Activated CD4-positive, alpha-beta T cell treated with anti-CD3 and anti-CD28 coated beads for 24 hours (primary cell): ENCODE measurements at places on chromosomes 6 and 20.

GRCh38 chr6:170584954-170585498 lies 589 bp upstream of the PDCD2 start:
- no peak for DNase-seq

DNA sequence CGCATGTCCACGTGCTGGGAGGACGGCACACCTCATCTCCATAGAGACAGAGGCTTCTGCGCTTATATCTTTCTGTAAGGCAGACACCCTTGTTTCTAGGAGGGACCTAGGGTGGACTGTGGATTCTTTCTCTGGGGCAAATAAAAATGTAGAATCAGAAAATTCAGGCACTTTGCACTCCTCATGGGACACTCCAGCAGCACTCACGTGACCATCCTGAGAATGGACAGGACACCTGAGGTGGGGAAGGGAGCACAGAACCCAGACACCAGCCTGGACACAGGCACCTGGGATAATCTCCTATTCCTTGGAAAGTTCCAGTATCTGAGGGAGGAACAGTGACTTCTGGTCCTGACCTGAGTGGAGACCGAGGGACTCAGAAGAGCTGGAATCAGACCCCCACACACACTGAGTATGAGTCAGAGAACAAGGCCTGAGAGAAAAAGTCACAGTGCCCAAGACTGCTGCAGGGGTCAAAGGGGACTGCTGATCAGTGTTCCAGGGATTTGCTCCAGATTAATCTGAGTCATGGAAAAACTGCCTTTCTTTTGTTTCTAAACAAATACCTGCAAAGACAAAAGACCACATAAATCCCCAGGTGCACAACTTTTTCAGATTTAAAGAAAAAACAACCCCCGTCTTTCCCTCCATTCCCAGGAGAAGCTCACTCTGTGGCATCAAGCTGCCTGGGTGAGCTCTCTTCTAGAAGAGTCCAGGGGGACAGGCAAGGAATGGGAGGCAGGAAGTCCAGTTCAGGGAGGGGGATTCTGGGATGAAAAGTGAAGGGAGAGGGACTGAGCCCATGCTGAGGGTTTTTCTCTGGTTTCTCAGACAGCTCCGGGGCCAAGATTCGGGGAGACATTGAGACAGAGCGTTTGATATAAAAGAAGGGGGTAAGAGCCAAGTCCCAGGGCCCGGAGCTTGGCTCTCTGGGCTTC lies 35.6 kb upstream of the MICB start:
- DNase-seq = no peak

- DNase-seq = no peak
These were observed 41.5 kb upstream of the KCNQ5 start for GRCh38 chr6:72580281-72580940.

DNA sequence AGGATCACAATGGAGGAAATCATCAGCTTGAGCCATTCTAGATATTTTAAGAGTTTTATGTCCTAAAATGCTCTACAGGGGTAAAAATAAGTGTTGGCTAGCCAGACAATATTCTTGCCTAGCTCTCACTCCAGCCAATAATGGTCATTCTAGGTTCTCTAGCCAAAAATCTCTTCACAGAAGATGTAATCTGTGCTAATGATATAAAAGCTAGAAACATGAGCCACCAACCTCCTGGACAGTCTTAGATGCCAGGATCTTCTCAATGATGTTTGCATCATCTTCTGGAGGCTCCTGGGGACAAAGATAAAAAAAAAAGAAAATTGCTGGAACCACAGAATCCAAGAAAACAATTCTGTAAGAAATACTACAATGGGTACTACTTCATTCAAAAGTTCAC lies 119.1 kb downstream of the CHD6 start:
- DNase-seq = no peak

- no peak for DNase-seq
These were observed 64.4 kb upstream of the FUCA2 start for GRCh38 chr6:143575901-143576426.

- DNase-seq = peak; percentile 27
These were observed 887 bp downstream of the GABBR1 start for GRCh38 chr6:29631860-29632731.
